ENCODE measurements at places on chromosomes 3 and 15.

GRCh38 chr3:63960048-63960711 lies 48.0 kb upstream of the SCAANT1 start:
- DNase-seq: peak; percentile 44

GRCh38 chr3:127172781-127173515 lies 20.0 kb upstream of the PRR23E start:
- no peak for DNase-seq

- no peak for DNase-seq
These were observed 158.6 kb upstream of the KBTBD8 start for GRCh38 chr3:66839508-66839907.

- no peak for DNase-seq
These were observed 436.3 kb upstream of the SGO1 start for GRCh38 chr3:20622304-20622703.

DNA sequence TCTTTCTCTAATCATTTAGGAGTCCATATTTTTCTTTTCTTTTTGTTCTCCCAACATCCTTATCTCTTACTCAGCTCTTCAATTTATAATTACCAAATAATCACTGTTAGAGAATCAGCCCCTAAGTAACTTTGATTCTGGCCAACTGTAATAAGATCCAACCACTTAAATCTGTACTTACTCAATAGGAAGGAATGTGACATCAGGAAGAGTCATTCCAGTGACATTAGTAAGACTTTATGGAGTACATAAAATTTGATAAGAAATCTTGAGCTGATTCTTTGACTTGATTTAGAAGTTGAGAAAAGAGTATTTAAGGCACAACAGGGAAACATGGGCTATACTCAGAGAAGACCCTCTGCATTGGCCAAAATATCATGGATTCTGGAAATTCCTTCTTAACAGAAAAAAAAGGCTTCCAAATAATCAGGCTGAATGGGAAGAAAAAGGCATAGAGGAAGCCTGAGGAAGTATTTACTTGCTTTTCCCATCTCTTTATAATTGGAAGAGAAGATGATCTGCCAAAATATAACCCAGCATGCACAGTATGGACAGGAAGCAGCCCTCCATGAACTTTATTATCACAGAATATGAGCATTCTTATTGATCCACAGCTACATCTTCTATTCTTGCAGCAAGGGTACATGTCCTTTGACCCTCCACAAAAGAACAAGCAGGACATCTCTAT lies 289.7 kb upstream of the TPRG1 start:
- DNase-seq: no peak

DNA sequence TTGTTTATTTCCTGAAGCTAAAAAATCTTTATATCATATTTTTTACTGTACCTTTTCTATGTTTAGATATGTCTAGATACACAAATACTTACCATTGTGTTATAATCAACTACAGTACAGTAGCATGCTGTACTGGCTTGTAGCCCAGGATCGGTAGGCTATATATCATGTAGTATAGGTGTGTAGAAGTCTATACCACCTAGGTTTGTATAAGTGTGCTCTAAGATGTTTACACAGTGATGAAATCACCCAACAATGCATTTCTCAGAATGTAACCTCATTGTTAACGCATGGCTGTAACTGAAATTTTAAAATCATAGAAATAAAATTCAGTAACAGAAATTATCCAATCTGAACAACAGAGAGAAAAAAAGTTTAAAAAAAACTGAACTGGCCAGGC lies 43.2 kb downstream of the EIF3J start:
- DNase-seq: no peak

DNA sequence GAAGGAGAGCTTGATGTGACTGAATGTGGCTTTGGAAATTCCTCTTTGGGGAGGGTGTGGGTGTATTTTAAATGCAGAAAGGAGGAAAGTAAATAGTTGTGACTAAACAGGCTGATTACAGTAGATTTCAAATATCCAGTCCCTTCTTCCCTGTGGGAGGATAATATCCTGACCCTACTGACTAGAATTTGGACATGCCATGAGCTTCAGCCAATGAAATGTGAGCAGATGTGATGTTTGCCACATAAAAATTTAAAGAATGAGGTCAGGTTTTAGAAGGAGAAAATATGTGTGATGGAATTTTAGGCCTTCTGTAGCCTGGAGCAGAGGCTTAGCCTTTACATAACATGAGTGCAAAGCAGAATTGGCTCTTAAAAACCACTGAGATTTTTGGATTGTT lies 1218.9 kb downstream of the ROBO2 start:
- DNase-seq: no peak

DNA sequence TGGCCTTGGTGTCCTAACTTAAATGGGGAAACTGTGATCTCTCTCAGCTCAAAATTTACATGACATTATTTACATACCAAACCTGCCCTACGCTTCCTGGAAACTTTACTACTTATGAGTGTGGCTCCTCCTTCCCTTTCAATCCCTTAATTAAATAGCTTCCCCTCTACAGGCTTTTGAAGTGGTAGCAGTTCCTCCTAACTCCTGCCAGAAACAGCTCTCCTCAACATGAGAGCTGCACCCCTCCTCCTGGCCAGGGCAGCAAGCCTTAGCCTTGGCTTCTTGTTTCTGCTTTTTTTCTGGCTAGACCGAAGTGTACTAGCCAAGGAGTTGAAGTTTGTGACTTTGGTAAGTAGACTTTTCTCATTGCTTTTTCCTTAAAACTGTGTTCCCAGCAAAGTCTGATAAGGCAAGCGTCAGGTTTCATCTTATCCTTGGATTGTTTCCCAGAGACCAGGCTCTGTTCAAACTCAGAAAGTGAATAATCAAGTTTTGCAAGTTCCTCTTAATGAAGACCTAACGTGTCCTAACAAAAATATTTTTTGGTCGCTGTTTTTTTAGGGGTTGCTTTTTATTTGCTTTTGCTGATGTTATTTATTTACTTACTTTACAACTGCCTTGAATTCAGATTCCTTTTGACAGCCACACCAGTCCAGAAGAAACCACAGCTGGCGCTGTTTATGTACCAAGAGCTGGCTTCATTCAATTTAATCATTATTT lies at the start of gene ACP3:
Gene ACP3, plus strand, starts transcription at position 179 of the 720 bp plus-strand sequence. Its CDS starts 50 bp downstream, at position 229.
- DNase-seq: peak; percentile 98

- DNase-seq: peak; percentile 82
These were observed 336.2 kb downstream of the ERC2 start for GRCh38 chr3:56131974-56132590.

GRCh38 chr3:68728343-68728742 lies 204.0 kb downstream of the TAFA4 start:
- DNase-seq: no peak

DNA sequence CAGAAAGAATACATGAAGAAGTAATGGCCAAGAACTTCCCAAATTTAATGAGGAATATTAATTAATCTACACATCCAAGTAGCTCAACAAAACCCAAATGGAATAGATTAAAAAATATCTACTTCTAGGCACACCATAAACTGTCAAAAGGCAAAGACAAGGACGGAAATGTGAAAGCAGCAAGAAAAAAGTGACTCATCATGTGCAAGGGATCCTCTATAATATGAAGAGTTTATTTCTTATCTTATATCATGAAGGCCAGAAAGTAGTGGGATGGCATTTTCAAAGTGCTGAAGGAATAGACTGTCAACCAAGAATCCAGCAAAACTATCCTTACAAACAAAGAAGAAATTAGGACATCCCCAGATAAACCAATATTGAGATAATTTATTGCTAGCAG lies 73.9 kb upstream of the PRICKLE2 start:
- DNase-seq: no peak

DNA sequence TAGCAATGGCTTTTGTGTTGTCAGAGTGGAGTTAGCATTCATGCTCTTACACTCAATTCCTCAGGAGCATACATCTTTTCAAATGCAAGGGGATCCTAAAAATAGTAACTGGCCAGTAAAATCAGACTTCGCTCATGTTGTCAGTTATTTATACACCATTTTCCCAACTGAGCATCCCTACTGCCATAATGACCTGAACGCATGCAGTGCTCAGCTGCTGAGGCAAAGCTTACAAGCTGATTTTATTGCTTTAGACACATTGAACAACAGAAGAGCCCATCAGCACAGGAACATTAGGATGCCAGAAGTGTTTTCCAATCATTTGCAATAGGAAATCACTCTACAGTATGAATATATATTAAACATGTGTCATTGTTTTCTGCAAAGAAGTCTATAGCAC lies 689.7 kb upstream of the BCHE start:
- no peak for DNase-seq

DNA sequence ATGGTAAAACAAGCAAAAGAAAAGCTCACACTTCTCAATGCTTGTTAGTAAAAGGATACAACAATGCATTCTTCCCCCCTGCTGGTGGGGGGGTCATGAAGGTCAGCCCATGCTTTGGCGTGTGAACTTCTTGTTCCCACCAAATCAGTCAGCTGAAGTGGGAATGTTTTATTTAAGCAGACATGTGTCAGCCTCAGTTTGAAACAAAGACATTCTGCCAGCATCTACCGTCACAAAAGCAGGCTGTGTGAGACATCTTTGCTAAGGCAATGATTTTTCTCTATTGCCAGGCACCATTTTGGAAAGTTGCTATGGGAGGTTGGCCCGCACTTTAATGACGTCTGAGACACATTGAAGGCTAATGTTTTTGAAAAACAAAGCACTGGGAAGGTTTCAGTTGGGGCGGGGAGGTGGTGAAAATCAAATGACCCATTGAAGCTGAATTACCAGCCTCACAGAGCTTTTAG lies 206.6 kb downstream of the TLE3 start:
- no peak for DNase-seq

DNA sequence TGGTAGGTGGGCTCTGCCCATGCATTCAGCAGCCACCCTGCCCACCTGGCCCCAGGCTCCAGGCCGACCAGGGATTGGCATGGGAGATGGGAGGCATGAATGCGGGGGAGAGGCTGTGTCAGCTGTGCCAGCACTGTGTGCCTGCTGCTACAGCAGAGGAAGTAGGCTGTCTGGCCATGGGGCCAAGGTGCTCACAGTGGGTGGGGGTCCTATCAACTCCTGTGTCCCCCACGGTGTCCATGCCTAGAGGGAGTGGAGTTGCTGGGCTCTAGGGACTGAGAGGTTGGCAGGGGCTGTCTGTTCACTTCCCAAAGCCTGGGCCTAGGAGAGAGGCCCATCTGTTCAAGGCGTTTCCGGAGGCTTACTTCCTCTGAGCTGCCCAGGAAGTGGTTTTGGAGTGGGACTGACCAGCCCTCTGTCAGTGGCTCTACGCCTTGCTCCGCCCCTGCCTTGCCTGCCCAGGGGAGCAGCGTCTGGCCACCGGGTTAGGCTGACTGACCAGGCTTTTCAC lies 5.8 kb downstream of the PRKCD start:
- peak; percentile 90 for DNase-seq

- DNase-seq: no peak
These were observed 14.5 kb downstream of the TIGIT start for GRCh38 chr3:114308377-114308776.

DNA sequence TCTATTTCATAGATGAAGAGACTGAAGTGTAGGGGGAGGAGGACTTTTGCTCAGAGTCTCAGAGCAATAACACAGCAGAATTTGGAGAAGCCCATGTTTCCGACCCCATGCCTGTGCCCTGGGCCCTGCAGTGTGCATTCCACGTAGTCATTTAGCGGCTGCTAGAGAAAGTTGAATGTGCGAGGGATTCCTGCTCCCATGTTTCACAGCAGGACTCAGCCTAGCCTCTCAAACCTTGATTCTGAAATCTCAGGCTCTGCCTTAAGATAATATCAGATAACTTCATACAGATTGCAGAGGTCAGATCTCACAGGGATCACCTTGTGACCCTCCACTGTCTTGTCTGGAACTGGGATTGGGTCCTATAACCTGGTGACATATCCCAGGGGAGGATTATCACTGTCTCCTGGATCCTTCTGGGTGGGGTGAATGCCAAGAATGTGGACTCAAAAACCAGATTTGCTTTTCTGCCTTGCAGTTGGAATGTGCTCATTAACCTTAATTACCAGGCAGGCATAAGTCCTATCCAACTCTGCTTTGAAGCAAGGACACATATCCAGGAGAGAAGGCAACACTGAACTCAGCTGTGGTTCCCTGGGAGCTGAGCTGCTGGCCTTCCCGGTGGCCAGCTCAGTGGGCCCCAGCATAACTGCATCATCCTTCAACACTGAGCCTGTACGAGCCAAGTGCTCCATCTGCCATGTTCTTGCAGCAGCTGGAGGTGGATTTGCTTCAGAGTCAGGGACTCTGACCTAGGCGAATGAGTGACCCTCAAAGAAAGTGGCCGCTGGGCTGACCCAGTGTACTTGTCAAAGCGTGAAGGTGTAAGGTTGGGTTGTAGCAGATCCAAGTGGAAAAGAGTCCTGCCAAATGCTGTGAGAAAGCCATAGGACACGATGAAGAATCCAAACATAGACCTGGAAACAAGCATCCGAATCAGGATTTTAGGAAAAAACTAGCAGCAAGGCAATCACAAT lies 43.0 kb downstream of the CTXND1 start:
- no peak for DNase-seq

- no peak for DNase-seq
These were observed 104.0 kb downstream of the NR1I2 start for GRCh38 chr3:119885746-119886530.

DNA sequence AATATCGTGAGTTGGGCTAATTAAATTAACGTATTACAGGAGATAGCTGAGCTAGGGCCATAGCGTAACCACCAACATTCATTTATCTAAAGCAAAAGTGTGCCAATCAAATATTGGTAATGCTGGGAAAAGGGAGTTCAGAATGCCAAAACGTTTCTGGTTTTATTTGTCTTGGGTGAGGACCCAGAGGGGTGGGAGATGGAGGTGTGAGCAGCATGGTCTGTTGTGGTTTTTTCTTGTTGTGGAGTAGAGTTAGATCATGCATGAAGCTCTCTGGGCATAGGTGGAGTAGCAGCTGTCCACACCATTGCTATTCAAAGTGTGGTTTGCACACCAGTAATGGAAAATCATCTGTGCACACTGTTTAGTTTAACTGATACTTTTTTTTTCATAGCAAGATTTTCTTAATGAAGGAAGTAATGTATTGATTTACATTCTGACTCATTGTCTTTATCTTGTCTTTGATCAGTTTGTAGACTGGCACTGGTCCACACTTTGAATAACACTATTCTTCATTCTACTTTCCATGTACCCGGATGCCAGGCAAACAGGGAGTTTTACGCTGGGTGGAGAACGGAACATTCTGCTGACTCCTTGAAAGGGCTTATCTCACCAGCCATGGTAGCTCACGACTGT lies 50.8 kb upstream of the CRTC3 start:
- DNase-seq: no peak

- DNase-seq: no peak
These were observed 915.0 kb upstream of the GBE1 start for GRCh38 chr3:82676356-82677026.

GRCh38 chr3:31534065-31534425 lies 1.3 kb downstream of the STT3B start:
- DNase-seq: peak; percentile 30

DNA sequence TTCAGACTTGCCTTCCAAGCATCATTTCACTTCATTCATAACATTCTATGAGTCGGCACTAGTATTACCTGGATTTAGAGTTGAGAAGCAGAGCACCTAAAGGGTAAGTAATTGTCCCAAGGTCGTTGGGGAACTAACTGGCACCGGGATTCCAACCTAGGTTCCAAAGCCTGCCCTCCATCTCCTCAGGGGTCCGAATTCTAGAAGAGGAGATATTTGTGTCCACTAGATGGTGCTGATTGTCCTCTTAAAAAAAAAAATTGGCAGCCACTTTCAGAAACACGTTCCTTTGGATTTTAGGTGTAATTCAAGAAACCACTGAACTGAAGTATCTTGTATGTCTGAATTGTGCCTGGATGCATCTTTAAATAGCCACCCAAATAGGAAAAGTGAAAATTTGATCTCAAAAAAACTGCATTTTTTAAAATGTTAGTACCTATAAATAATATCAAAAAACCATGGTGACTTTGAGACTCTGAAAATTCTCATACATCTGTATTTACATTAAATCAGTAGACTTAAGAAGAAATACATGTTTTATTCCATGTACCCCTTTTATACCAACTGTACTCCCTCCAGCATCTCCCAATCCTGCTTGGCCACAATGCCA lies 3.9 kb upstream of the FSIP1 start:
- DNase-seq: peak; percentile 46
